Right ventricle myocardium inferior (tissue), 1 donor: ENCODE measurements at places on chromosomes 7 and 10. TPM values are rescaled to one million over a fixed set of nuclear protein-coding genes. Genes with fewer than 3 reads are reported as not detected.

GRCh38 chr10:99007457-99007856, 228.2 kb downstream of the HPSE2 start:
- no peak for DNase-seq

- DNase-seq: no peak
Measured at GRCh38 chr10:618229-618989, 71.1 kb downstream of the DIP2C start.

DNA sequence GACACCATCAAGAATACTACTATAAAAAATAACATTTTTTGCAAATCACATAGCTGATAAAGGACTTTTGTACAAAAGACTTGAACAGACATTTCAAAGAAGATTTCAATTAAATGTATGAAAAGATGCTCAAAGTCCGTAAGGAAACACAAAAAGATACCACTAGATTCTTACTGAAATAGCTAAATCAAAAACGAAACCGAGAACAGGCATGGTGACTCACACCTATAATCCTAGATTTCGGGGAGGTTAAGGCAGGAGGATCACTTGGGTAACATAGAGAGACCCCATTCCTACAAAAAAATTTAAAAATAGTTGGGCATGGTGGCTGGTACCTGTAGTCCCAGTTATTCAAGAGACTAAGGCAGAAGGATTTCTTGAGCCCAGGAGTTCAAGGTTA, 520.2 kb upstream of the GRM3 start:
- DNase-seq: no peak

DNA sequence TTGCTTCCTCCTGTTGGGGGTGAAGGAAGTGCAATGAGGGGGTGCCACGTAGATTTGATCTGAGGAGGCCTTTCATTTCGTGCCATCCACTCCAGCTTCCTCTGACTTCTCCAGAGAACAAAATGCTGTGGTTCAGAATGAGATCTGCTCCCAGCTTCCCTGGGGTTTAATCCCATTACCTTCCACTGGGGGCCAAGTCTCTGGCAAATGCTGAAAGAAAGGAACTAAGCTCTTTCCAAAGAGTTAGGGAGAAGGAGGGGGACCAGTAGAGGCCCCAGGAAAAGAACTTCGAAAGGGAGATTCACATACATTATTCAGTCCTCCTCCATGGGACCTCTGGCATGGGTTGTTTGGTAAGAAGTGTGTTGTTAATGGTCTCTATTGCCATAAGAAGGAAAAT, 727.0 kb downstream of the TYW1 start:
- no peak for DNase-seq

Gene KCND2
- not detected for total RNA-seq

DNA sequence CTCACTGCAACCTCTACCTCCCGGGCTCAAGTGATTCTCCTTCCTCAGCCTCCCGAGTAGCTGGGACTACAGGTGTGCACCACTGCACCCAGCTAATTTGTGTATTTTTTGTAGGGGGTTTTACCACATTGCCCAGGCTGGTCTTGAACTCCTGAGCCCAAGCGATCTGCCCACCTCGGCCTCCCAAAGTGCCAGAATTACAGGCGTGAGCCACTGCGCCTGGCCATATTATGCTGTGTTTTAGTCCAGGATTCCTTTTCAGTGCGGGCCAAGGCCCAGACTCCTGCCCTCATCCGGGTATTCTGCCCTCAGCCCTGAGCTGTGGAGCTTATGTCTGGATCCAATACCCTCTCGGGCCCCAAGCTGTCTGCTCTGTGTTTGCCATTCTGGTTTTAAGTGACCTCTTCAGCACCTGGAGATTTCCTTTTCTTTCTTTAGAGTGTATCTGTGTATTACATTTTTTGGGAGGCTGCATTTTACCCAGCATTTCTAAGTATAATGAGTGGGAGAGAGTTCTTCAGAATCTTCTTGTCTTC, 114.9 kb downstream of the BUB3 start:
- no peak for DNase-seq

Gene MLXIPL
- total RNA-seq: 6.4 TPM
